ENCODE measurements at places on chromosomes 4 and X.

- no peak for DNase-seq
Observed at GRCh38 chrX:35809781-35810180, 11.6 kb downstream of the MAGEB16 start.

GRCh38 chr4:173014836-173015235 is 153.8 kb upstream of the GALNT7 start:
- no peak for DNase-seq

GRCh38 chrX:154040307-154040756 is 20.6 kb upstream of the IRAK1 start:
- DNase-seq: no peak

DNA sequence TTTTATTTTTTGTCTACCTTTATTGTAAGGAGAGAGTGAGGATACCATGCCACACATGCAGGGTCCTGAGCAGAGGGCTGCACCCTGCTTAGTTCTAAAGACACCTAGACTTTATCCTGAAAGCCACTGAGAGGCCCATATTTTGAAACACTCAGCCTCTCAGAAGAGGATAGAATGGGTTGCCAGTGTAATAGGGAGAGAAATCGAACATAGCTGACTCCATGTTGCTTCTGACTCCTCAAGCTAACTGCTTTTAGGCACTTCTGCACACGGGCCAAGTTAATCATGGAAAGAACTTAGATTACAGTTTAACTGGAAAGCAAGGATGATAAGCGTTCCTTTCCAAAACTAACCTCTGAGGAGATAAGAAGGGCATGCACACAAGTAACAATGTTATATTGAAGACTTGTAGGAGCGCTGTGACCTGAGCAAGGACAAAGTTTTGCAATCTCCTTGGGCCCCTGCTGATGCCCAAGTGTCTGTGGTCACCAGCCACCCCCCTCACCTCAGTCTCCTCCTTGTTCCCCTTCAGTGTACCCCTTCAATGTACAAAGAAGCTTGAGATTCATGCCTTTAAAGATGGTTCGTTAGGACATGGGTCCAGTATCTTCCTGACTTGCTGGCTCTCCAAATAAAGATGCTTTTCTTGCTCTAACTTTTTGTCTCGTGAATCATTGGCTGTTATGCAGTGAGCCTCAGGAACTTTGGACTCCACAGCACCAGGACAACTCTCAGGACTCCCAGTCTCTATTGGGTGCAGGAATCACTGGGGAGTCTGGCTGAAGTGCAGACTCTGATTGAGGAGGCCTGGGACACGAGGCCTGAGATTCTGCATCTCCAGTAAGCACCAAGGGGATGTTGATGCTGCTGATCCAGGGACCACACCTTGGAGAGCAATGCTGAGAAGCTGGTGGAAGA is 25.4 kb upstream of the CD99 start:
- no peak for DNase-seq

DNA sequence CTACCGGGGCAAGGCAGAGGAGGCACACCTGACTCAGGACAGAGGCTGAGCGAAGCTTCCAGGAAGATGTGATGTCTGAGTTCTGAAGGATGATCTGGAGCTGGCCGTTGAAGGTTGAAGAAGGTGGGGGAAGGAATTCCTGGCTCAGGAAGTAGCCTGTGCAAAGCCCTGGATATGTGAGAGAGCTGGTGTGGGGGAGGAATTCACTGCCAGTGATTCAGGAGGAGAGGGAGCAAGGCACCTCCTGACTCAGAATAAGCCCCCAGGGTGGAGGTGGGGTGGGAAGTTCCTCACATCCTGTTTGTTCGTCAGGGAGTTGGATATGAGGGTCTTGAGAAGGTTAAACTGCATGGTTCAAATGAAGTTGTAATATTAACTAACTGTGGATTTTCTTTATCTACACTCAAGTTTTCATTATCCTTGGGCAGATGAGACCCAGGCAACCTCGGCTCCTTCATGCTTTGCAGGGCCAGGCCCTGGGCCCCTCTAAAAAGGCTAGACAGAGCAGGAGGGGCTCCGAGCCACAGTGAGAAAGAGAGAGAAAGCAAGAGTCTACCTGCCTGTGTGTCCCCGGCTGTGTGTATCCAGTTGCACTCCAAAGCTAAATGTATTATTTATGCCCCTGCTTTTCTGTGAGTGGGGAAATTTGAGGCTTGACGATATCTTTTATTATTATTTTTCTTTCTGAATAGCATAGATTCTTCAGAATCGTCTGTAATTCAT is 7.1 kb downstream of the NHSL2 start:
- no peak for DNase-seq

GRCh38 chrX:98717970-98718369 is 1692.1 kb downstream of the PCDH19 start:
- DNase-seq: no peak

DNA sequence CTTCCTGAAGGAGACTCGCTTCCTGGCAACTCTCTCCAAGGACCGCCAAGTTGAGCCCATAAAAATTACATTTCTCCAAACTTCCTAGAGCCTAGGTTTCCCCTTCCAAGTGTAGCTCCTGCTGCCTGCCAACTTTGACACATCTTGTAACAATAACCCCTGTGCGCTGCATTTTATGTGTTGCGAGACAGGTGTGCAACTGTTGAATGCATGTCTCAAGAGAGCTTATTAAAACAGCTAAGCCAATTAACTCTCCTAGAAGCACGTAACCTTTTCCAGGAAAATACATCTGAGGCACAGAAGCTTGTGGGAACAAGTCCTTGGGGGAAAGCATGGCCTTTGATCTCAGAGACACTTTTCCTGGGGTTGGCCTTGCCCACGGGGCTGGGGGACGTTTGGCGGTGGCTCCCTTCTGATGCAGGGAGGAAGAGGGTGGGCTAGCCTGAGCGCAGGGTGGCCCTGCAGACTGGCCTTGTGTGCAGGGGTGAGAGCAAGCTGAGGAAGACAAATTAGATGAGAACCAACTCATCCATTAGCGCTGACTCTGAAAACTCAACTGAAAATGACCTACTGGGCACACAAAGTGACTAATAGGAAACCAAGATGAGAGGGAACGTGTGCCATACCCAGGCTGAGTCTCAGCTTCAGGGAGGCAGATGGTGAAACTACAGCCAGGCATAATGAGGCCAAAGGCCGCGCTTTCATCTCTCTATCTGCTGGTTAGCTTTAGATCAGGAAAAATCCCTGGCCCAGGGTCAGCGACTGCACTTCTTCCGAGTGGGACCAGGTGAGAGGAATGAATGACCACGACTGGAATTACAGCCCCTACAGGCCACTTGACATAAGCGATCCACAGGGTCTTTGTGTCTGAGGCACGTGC is 75.3 kb downstream of the ENPP6 start:
- DNase-seq: no peak

DNA sequence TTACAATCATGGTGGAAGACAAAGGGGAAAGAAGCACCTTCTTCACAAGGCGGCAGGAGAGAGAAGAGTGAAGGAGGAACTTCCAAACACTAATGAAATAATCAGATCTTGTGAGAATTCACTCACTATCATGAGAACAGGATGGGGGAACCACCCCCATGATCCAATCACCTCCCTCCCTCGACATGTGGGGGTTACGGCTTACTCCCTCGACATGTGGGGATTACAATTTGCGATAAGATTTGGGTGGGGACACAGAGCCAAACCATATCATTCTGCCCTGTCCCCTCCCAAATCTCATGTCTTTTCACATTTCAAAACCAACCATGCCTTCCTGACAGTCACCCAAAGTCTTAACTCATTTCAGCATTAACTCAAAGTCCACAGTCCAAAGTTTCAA is 88.7 kb upstream of the PGRMC2 start:
- DNase-seq: no peak

- DNase-seq: no peak
Observed at GRCh38 chrX:50003467-50003866, 81.1 kb downstream of the CLCN5 start.

DNA sequence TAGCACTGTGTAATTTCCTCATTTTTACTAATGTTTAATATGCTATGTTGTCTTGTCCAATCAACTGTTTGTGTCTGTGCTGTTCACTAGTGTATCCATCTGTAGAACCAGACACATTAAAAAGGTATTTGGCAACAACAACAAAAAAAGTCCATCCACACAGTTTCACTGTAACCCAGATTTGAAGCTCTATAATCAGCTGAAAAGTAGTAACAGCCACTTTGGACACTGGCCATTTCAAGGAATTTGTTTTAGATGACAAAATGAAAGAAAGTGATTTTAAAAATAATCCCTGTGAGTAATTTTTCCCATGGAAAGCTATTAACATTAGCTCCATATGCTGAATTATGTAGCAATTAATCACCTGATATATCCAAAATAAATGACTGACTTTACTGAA is 2.2 kb upstream of the FBXL5 start:
- no peak for DNase-seq

- no peak for DNase-seq
Observed at GRCh38 chrX:13662355-13662791, 9.4 kb downstream of the TCEANC start.

DNA sequence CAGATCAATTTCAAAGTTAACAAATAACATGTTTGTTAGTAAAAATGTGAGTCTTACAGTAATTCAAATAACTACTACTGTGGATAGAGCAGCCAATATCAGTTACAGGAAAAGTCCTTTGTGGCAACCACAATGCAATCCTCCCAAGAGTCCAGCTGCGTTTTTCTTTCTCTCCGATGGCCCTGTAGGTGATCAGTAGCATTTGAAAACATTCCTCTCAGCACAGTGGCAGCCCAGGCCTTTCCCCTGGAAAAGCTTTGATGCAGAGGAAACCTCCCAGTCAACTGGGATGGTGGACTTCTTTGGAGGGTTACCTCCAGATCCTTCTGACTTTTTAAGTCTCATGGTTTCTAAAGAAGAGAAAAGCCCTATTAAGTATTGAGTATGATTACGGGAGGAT is 18.0 kb upstream of the PDZD4 start:
- no peak for DNase-seq

DNA sequence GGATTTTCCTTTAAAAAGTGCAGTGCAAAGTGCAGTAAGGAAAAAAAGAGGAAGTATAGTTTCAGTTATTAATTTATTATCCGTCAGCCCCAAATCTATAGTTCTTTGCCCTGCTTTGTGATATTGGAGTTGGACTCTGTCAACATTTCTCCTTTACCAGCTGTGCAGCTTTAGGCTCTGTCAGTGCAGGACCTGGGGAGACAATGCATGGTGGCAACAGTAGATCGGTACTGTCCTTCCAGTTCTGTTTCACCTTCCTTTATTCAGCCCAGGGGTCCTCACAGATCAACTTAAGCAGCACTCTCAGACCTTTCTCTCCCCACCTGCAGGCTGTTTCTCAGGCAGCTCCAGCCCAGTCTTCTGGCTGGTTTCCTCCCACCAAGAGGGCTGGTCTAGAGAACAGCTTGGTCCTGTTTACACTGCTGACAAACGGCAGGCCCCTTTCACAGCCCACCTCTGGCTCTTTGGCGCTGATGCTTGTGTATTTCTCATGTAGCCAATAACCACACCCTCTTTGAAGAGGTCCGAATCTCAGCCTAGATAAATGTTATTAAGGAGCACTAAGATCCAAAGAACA is 71.6 kb downstream of the MCUB start:
- DNase-seq: no peak

- no peak for DNase-seq
Observed at GRCh38 chr4:1044469-1045192, 33.2 kb downstream of the FGFRL1 start.

GRCh38 chrX:123756320-123756719 is 23.5 kb upstream of the THOC2 start:
- DNase-seq: no peak

DNA sequence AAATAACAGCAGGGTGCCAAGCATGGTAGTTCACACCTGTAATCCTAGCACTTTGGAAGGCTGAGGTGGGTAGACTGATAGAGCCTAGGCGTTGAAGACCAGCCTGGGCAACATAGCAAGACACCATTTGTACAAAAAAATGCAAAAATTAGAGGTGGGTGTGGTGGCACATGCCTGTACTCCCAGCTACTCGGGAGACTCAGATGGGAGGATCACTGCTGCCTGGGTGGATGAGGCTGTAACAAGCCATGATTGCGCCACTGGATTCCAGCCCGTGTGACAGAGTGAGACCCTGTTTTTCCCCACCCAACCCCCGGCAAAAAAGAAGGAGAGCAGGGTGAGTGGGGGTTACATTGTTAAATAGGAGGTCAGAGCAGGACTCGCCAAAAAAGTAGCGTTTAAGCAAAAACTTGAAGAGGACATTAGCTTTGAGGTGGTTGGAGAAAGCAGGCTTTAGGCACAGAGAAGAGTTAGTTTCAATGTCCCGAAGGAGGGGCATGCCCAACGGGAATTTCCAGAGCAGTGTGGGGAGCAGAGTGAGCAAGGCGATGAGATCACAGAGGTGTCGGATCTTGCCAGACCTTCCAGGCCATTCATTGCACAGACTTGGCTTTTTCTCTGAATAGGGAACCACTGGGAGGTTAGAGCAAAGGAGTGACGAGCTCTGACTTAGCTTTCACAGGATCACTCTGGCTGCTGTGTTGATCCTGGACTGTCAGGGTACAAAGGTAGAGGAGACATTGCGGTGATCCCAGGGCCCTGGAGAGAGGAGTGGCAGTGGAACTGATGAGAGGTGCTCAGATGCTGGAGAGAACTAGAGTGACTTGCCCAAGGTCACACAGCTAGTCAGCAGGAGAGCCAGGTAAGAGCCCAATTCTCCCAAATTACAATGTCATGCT is 70.6 kb downstream of the TRAPPC11 start:
- DNase-seq: no peak

DNA sequence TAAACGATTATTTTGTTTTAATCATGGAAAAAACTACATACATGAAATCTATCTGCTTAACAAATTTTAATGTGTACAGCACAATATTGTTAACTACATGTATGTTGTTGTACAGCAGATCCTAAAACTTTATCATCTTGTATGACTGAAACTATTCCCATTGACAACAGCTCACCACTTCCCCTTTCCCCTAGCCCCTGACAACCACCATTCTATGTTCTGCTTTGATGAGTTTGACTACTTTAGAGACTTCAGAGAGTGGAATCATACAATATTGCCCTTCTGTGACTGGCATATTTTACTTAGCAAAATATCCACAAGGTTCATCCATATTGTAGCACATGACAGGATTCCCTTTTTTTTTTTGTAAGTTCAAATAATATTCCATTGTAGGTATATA is 185.9 kb downstream of the CFAP299 start:
- DNase-seq: no peak

DNA sequence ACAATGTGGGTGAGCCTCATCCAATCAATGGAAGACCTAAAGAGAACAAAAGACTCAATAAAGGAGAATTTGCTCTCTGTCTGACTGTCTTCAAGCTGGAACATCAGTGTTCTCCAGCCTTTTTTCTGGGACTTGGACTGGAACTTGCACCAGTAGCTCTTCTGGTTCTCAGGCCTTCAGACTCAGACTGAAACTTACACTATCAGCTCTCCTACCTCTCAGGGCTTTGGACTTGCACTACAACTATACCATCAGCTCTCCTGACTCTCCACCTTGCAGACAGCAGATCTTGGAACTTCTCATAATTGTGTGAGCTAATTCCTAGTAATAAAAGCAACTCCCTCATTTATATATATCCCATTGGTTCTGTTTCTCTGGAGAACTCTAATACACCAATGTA is 185.9 kb downstream of the SMIM20 start:
- no peak for DNase-seq

- no peak for DNase-seq
Observed at GRCh38 chrX:153775293-153776119, 5.3 kb upstream of the SRPK3 start.

GRCh38 chr4:87050596-87050995 is 115.8 kb downstream of the AFF1 start:
- DNase-seq: no peak
